ENCODE measurements at places on chromosomes 4 and X.

- H3K4me1 ChIP-seq = peaks cover 37% of the 10 kb centered on the region
- no peaks in the 10 kb centered on the region for H3K36me3 ChIP-seq
- no peaks in the 10 kb centered on the region for H3K27me3 ChIP-seq
- no peak overlapping the region for H3K4me3 ChIP-seq
- DNase-seq = no peak
Measured at GRCh38 chr4:123446865-123447474, 50.4 kb downstream of the SPRY1 start.

GRCh38 chrX:18449236-18449635 lies 23.8 kb downstream of the CDKL5 start:
- no peak overlapping the region for H3K27ac ChIP-seq
- peaks cover 7% of the 10 kb centered on the region for H3K27me3 ChIP-seq
- no peaks in the 10 kb centered on the region for H3K4me1 ChIP-seq
- DNase-seq = no peak
- H3K4me3 ChIP-seq = no peak overlapping the region

DNA sequence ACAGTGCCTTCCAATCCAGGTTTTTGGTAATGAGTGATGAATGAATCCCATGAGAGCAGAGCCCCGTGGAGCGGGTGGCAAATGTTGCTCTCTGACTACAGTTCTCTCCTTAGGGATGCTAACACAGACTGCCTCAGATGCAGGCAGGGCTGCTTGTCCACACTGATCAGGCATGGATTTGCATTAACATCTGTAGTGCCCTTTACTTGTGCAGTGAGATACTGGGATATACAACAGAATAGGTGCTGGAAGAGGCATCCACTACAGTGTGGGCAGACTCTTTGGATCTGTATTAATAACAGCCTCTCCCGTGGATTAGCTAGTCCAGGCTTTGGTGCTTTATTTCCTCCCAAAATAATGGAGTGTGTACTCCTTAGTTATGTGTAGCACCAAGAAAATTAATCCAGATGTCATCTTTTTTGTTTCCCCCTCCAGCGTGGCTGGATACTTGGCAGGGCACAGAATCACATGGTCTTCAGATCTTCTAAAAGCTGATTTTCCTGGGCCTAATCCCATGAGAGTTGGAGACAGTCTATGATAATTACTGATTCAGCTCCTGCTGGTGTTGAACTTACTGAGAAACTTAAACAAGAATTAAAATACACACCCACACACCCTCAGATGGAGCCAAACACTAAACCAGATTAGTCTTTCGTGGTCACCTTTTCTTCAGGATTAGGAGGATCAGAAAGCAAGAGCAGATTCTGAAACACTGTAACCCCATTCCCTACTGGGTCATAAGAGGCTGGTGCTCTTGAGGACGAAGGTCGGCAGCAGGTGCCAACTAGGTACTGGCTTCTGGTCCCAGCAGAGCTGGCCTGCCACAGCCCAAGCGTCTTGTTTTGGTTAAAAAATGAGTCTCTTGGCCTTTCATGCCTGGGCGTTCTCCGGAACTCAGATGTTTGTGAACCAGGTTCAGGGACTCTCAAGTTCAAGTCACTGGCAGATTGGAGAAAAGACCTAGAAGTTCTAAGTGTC lies 23.1 kb upstream of the NAP1L5 start:
- no peaks in the 10 kb centered on the region for H3K4me1 ChIP-seq
- DNase-seq = no peak
- no peak overlapping the region for H3K27ac ChIP-seq
- no peak overlapping the region for H3K4me3 ChIP-seq

- no peak for DNase-seq
- no peaks in the 10 kb centered on the region for H3K27me3 ChIP-seq
- peak overlapping the region; percentile 1 for H3K27ac ChIP-seq
- no peak overlapping the region for H3K4me3 ChIP-seq
- H3K36me3 ChIP-seq = peaks cover 2% of the 10 kb centered on the region
Measured at GRCh38 chrX:118360429-118361125, 14.7 kb downstream of the WDR44 start.

DNA sequence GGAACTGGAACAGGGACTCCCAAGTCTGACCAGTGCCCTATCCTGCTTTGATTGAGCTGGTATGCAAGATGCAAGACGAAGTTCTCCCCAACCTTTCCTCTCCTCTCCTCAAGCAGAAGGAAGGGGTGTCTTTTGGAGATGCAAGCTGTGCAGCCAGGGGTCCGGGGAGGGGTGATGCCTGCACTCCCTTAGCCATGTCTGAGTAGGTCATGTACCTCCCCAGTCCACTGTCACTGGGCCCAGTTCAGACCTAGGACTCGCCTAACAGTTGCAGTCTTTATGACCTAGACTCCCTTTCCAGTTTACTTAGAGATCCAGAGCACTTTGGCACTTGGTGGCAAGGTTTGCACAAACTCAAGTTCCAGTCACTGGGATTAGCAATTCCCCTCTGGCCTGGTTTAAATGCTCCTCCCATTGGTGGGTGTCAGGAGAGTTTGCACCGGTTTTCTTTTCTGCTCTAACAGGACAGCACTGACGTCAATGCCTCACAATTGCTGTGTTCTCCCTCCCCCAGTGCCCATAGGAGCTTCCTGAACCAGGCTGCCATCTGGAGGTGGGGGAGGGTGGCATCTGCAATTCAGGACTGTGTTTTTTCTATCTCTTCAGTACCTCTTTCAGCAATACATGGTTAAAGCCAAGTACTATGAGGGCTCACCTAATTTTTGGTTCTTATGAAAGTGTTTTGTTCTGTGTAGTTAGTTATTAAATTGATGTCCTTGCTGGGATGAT lies 782.2 kb downstream of the ARAP2 start:
- no peak overlapping the region for H3K27ac ChIP-seq
- H3K36me3 ChIP-seq = no peaks in the 10 kb centered on the region
- no peaks in the 10 kb centered on the region for H3K27me3 ChIP-seq
- no peaks in the 10 kb centered on the region for H3K4me1 ChIP-seq

- no peak for DNase-seq
- H3K27me3 ChIP-seq = peaks cover 10% of the 10 kb centered on the region
- peaks cover 11% of the 10 kb centered on the region for H3K4me1 ChIP-seq
Measured at GRCh38 chrX:134909261-134909660, 81.5 kb upstream of the SMIM10 start.

DNA sequence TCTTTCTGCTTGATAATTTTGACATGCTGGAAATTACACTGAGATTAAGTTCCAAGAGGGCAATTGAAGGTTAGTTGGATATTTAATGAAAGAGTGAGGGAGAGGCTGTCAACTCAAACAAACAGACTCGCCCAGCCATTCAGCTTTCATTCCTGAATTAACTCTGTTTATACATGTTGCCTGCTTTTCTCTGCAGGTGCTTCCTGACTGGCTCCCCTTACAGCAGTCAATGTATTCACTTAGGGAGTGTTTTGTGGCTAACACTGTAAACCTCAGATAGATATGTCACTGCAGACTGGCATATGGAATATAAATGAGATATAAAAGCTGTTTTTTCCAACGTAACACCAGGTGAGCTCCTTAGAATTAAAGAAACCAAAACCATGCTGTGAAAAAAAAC lies 28.7 kb downstream of the TMPRSS11A start:
- no peaks in the 10 kb centered on the region for H3K36me3 ChIP-seq
- peaks cover 10% of the 10 kb centered on the region for H3K27me3 ChIP-seq
- DNase-seq = no peak
- H3K4me1 ChIP-seq = no peaks in the 10 kb centered on the region

Data from activated T-cell treated with anti-CD3 and anti-CD28 coated beads, Interleukin-2, amount 50 U/mL, for 24 hours (primary cell).